ENCODE measurements at places on chromosomes 6 and 20.

GRCh38 chr20:62635852-62636251 lies 6.5 kb upstream of the SLCO4A1 start:
- DNase-seq, result no peak

GRCh38 chr20:44367746-44368145 lies 12.2 kb downstream of the HNF4A start:
- DNase-seq, result no peak

DNA sequence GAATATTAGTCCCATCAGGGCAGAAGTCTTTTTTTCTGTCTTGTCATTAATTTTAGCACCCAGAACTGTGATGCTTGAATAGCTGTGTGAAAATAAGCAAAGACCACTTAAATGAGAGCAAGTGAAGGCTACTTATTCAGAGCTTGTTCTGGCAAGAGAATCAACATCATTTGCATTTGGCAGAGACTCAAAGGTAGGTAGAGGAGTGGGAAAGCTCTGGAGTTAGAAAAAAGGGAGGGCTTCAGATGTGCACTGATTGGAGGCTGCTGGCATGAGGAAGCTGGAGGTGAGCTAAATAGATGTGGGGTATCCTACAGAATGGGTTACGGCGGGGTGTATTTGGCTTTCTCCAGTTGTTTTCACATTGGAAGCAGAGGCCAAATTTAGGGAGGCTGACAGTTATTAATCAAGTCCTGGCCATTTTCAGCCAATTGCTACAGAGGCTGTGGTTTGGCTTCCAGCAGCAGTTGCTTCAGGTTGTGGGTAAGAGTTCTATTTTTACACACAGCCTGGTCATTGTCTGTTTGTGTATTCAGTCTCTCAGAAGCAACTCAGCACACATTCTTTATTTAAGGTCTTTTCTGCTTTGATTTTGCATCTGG lies 254.3 kb downstream of the BTBD3 start:
- no peak for DNase-seq

- DNase-seq, result no peak
These were observed 104.0 kb downstream of the SASH1 start for GRCh38 chr6:148446681-148447080.

DNA sequence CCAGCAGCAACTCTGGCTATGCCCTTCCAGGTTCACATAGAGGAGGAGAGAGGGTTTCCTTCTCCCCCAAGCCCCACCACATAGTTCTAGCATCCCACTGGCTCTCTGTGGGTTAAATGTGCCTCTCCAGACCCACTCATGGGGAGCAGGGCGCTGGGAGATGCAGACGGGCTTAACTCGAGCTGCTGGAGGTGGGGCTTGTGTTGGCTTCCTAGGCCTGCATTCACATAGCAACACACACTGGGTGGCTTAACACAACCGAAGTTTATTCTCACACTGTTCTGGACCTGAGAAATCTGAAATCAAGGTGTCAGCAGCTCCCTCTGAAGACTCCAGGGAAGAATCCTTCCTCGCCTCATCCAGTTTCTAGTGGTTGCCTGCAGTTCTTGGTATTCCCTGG lies 33.6 kb downstream of the SLC2A10 start:
- no peak for DNase-seq

GRCh38 chr6:111484633-111484930 lies 1.6 kb upstream of the REV3L start:
- no peak for DNase-seq

GRCh38 chr6:766625-767024 lies 73.7 kb upstream of the EXOC2 start:
- no peak for DNase-seq

GRCh38 chr6:31130751-31131150 lies 8.1 kb downstream of the PSORS1C2 start:
- DNase-seq, result no peak

GRCh38 chr6:143611580-143611979 lies 66.2 kb upstream of the PHACTR2 start:
- DNase-seq, result no peak
